SJCRH30 (cell line): ENCODE measurements at places on chromosomes 5 and 9.

- DNase-seq: no peak
Observed at GRCh38 chr5:178186427-178186826, 744 bp downstream of the GMCL2 start.

- DNase-seq: no peak
Observed at GRCh38 chr5:117095346-117096332, 521.0 kb upstream of the SEMA6A start.

GRCh38 chr5:17219006-17219422, 1.6 kb downstream of the BASP1 start:
- DNase-seq: no peak

DNA sequence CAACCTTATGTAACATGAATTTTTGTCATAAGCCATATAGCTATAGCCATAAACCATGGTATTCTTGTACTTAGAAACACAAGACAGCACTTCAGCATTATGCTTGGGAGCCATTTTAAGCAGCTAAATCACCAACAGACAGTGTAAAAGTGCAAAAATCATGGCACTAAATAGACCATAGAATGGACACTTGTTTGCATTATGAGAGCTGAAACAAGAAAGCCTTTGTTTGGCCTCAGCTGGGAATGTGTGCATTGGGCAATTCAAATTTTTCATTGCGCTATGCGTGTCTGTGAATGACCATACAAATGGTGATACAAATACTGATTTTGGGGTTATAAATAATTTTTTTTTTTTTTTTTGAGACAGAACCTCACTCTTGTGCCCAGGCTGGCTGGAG, 23.7 kb downstream of the KDM4C start:
- DNase-seq: no peak

DNA sequence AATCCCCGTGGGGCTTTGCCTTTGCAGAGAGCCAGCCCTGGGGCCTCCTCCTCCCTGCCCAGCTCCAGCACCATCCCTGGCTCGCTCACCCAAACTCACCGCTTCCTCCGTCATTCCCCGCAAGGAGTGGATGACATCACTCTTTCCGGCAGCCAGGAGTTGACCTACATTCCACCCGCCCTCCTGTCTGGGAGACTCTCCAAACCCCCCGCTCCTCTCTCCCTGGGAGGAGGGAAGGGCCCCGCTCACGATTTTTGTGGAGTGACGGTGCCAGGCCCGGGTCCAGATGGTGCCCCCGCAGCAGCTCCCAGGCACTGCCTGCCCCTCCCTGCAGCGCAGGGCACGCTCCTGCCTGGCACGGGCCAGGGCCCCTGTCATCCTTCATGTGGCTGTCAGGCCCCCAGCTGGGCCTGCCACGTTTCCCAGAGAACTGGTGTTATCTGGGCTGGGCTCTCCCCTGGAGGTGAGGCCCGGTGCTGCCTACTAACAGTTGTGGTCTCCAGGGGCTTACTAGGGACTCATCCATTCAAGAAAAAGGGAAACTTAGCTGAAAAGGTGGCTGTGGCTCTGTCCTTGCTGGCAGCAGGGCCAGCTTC, 52.3 kb downstream of the NTNG2 start:
- peak; percentile 88 for DNase-seq

DNA sequence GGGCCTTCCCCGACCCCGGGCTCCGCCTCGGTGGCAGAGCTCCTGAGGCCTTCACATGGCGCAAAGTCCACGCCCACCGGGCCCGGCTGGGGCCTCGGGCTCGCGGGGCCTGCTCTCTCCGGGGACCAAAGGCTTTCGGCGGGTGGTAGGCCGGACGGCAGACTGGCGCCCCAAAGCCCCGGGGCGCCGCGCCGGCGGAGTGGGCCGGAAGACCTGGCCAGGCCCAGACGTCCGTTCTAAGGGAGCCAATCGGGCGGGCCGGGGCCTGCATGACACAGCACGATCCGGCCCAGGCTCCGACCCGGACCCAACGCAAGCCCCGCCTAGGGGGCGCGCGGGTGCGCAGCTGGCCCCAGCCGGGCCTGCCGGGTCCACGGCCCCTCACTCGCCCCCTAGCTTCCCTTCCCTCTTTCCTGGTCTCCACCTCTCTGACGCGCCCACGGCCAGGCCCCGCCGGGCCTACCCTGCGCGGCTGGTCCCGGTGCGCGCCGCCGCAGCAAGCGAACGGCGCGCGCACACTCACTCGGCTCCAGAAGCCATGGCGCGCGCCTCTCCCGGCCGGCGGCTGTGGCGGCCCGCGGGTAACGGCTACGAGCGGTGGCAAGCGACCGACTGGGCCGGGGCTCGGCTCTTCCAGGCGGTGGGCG, 488 bp downstream of the VCP start:
- DNase-seq: peak; percentile 76

GRCh38 chr5:130532786-130533185, 628.5 kb downstream of the CHSY3 start:
- no peak for DNase-seq

- DNase-seq: no peak
Observed at GRCh38 chr9:137878146-137878941, 762 bp downstream of the CACNA1B start.

GRCh38 chr9:87324613-87325194, 173.0 kb upstream of the DAPK1 start:
- DNase-seq: peak; percentile 35

- DNase-seq: no peak
Observed at GRCh38 chr9:90100014-90100413, 495.2 kb downstream of the GADD45G start.

DNA sequence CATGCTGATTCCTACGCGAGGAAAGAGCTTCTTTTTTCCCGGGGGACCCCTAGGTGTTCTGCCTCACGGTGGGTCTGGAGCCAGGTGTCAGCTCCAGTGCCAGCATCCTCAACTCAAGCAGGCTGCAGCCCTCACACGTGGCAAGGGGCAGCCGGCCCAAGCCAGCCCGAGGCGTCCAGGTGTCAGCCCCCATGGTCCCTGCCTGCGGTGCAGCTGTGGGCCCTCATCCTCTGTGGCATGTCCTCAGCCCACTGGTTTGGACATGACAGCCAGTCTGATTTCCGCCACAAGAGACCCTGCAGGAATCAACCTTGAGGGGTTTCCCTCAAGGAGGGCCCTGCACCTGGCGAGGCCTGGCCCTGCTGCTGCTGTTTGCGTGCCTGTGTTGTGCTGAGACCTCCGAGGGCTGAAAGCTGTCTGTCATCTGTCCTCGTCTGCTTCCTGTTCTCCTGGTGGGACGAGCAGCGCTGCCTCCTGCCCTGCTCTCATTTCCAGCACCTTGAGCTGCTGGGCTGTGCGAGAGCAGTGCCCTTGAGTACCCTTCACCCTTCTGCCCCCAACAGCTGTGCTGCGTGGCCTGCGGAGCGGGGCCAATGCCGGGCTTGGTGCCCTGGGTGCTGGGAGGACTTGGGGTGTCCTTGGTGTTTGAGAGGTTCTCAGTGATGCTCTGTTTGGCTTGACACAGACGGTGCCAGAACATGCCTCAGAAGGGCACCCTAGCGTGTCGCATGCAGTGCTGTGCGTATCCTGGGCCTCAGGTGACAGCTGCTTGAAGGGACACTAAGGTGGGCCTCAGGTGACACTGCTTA, 137.6 kb downstream of the CACNA1B start:
- DNase-seq: no peak

DNA sequence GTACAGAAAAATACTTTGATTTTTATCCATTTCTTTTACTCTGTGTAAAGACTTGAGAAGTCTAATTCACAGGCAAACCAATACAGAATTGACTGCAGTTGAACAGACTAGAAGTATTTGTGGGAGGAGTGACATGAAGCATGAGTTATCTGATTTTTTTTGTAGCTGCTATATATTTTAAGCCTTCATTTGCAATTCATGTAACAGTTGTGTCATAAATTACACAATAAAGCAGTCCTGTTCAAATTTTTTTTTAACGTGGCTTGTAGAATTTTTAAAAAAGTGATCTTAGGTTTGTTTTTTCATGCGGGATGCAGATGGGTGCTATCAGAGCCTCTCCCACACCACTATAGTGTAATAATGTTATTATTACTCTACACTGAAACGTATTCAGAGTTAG, 2.9 kb upstream of the MAML1 start:
- no peak for DNase-seq

- no peak for DNase-seq
Observed at GRCh38 chr9:27924502-27924901, 351.2 kb upstream of the C9orf72 start.

GRCh38 chr5:73336366-73336765, 112.2 kb downstream of the FOXD1 start:
- no peak for DNase-seq

DNA sequence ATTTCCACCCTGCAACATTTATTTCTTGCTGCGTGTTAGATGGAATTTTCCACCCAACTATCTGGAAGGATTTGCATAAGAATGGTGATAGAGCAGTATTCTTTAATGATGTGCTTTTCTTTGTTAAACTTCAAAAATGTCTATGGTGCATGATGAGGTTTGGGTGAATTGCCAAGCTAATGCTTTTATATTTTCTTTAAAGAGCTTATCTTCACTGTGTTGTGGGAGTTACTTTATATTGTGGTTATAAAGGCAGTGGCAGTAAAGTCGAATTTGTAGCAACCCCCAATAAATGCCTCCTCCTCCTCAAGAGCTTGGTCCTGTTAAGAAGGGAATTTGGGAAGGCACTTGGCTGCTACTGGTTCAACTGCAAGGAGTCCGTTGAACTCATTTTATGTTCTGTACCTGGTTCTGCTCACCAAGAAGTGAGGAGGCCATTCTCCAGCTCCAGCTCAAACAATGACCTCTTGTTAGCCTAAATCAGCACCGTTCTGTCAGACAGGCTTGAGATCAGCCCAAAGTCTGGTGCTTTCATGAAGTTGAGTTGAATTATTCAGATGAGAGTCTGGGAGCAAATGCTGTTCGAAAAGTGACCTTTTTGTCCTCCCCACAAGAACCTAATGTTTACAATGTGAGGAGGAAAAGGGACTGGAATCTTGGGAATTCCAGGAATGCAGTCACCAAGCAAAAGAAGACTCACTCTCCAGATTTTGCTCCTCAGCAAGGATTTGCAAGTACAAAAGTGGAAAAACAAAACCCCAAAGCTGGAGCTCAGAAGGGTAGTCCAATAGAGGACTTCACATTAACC, 217.0 kb downstream of the TMEM38B start:
- peak; percentile 34 for DNase-seq

DNA sequence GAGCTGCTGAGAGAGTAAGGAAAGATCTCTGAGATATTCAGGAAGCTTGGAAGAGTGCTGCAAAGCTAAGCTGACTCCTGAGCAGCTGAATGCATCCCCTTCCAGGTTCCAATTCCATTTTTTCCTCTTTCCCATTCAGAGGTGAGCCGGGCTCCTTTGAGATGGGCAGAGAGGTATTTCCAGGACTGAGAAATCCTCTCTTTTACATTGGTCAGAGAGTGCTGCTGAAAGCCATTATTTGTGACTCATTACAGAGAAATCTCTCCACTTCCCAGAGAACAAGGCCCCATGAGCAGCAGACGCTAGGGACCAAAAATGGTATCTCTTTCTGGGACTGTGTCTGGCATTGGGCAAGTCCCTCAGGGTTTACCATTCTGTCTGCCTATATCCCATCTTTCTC, 3.7 kb downstream of the MCTP1 start:
- no peak for DNase-seq

- DNase-seq: no peak
Observed at GRCh38 chr5:14958188-14958587, 86.6 kb upstream of the ANKH start.

- no peak for DNase-seq
Observed at GRCh38 chr5:122259995-122260394, 52.0 kb upstream of the SNCAIP start.

- DNase-seq: no peak
Observed at GRCh38 chr9:89312222-89312571, 1.2 kb downstream of the CKS2 start.

DNA sequence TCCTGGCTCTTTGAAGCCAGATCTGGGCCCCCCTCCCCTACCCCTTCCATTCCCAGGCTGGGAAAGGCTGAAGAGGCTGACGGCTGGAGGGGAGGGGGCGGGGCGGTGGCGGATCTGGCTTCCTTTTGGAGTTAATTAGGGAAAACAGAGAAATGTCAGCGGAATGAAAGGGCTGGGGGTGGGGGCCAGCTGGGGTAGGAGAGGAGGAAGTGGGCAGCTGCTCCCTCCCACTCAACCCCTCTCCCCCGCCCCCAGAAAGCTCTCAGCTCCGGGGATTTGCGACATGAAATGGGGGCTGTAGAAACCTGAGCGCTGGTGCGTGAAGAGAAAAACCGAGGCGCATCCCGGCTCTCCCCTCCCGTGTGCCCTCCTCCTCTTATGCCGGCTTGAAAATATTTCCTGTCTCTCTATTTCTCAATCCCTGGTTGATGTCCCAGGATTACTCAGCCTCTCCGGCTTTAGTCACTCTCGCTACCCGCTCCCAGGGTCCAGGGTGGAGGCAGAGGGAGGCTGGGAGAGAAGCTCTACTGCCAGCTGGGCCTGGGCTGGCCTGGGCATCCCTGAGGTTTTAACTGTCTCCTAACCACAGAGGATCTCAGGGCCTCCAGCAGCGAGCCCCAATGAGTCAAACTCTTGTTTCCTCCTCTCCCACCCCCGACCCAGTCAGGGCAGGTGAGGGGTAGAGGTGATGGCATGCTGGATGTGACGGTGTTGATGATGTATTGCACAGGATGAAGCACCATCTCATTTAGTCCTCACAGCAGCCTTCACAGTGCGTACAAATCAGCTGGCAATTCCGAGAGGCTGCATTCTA, 20.1 kb downstream of the PCDHGC5 start:
- peak; percentile 88 for DNase-seq

DNA sequence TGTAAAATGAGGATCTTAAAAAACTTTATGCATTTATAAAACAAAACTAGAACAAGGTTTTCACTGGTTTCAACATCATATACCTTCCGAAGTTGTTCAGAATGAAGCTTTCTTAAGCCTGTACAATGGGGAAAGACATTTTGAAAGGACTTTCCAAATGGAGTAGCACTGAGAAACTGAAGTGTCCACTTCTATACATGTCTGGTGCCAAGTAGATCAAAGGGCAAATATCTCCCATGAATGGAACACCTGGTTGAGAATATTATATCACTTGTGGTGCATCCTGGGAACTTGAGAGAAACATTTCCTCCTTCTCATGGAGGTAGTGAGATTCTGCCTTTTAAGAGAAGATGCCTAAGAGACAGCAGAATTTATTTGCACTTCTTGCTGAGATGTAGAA, 182.1 kb upstream of the ACTBL2 start:
- DNase-seq: no peak

GRCh38 chr9:130824643-130825350, 10.3 kb upstream of the ABL1 start:
- peak; percentile 95 for DNase-seq

DNA sequence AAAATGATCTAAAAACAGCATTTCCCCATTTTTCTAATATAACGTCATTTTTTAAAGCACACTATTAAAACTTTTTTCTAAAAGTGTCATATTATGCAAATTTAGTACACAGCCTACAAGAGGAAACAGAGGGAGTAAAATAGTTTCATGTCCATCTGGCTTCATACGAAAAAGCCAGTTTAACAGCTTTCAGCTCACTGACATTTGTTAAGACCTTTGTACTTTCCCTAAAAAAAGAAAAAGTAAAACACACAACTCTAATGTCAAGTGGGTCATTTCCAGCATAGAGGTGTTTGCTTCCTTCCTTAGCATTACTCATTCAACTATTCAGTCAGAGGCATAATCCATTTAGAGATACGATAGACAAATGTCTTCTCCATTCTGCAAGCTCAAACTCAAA, 49.4 kb downstream of the ABHD17B start:
- no peak for DNase-seq
